ENCODE measurements at places on chromosomes 11 and 22. TPM values are rescaled to one million over a fixed set of nuclear protein-coding genes. Genes with fewer than 3 reads are reported as not detected.
A peak's percentile ranks its signal among the peaks of the same experiment; 100 is the strongest.

DNA sequence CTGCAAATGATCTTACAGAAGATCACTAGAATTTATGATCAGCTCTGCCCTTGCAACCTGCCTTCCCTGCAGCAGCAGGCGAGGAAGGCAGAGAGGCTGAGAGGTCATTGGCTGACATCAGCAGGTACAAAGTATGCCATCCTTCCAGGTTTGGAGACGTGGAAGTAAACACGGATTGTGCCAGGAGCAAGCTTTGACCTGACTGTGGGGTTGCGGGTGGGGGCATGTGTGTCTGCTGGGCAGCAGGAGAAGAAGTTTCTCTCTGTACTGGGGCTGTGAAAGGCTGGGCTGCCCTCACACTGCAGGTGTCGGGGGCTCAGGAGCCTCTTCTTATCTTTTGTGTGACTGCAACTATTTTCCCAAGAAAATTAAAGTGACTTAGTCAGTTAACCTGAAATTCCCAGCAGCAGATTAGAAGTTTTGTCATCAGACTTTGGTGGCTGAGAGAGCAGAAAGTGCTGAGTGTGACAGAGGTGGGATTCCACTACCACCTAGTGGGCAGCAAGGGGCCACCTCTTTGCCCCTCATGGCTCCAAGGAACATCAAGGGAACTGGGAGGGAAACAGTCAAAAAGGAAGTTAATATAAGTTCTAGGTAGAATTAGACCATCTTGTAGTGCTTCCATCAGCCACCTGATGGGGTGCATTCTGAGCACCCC is 565.9 kb downstream of the ETS1 start:
- DNase-seq = peak; percentile 27

DNA sequence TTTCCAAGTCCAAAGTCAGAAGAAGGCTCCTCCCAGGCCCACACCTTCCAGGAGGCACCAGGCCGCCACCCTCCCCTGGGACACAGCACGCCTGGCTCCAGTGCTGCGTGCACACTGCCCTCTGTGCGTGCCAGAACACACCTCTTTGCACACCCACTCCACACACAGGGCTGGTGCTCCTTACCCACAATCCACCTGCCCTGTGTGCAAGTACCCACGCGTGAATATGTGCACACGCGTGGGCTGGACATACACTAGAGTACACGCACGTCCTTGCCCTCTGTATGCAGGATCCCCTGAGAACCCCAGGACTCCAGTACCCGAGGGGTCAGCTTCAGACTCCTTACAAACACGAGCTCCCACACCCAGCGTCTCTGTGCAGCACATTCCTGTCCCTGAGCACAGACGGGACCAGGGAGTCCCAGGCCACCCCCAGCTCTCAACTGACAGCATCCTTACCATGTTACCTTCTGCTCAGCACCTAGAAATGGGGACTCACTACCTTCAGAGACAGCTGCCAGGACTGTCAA is 2.8 kb downstream of the DUSP8 start:
- DNase-seq = no peak

DNA sequence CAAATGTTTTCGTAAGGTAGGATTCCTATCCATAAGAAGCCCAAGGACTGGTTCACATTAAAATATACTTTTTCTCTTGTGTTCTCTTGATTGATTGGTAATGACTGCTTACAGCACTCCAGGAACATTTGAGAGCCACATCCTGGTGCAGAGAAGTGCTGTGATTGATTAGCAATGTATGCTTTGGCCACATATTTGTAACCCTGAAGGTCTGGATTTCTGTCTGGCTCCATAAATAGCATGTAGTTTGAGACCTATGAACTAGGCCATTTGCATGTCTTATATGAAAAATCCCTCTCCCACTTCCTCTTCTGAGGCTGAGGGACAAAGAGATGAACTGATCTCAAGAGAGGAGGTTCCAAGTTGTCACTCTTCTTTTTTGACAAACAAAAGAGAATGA is 49.3 kb upstream of the CD44 start:
- no peak for DNase-seq

DNA sequence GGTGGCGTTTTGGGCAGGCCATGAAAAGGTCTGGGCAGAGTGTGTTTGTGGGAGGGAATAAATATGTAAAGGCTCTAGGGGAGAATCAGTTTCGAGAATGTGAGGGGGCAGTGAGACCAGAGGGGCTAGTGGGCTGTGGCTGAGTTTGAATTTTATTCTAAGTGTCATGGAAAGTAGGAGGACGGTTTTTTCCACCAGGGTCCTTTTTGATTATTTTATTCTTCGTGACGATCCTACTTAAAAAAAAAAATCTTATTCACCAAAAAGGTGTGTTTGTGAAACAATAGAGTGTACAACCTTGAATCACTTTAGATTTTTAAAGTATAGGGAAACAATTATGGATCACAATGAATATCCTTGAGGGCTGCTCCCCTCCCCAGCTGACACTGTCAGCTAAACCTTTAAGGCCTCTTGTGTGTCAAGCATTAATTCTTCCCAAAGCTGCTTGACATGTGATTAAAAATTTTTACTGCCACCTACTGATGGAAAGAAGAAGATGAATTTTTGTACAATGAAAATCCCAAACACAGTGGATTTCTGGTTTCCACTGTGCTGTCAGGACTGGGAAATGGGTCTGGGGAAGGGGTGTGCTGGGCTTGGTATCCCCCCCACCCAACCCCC is 107.5 kb upstream of the OR4B1 start:
- no peak for DNase-seq

DNA sequence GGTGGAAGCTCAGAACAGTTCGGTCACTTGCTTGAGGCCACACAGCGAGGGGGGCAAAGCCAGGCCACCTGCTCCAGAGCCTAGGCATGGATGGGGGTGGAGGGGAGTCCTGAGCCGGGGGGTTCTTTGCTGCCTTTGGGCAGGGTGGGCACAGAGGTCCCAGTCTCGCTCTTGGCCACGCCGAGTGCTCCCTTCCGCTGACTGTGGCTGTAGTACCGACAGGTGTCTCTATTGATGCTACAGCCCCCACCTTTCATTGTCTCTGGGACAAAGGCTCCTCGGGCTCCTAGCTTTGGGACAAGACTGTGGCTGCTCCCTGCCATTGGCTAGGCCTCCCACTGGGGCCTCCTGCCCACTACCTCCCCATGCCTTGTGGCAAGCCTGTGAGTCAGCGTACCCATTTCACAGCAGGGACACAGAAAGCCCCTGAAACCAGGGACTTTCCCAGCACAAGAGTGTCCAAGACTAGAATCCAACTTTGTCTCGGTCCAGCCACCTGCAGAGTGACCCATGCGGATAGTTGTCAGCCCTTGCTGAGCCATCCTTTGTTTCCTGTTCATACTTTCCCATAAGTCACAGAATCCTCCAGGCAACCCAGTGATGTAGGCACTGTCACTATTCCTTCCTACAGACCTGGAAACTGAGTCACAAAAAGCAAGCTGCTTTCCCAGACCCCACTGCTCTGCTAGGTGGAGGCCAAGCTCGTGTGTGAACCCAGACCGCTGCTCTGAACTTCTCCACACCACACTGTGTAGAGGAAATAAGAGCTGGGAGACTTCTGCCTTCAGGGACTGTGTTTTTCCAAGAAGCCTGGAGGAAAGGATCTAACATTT is 17.2 kb downstream of the MYEOV start:
- DNase-seq = no peak

DNA sequence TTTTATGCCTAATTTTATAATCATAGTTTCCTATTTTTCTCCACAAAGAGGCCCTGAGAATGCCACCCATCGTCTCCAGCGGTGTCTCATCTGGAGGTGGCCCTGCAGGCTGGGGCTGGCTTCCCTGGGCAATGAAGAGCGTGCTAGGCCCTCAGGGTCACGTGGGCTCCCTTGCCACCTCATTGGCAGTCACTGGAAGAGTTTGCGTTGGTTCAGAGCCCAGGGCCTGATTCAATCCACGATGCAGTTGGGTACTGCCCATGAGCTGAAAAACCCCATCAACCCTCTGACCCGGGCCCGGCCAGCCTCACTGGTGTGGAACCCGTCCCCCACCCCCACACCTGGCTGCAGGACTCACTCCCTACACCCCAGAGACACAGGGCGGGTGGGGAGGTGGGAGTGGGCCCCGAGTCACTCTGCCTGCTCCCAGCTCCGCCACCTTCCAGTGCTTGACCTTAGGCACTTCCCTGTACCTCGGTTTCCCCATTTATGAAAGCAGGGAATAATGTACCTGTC is 43.4 kb upstream of the A4GALT start:
- DNase-seq = no peak

DNA sequence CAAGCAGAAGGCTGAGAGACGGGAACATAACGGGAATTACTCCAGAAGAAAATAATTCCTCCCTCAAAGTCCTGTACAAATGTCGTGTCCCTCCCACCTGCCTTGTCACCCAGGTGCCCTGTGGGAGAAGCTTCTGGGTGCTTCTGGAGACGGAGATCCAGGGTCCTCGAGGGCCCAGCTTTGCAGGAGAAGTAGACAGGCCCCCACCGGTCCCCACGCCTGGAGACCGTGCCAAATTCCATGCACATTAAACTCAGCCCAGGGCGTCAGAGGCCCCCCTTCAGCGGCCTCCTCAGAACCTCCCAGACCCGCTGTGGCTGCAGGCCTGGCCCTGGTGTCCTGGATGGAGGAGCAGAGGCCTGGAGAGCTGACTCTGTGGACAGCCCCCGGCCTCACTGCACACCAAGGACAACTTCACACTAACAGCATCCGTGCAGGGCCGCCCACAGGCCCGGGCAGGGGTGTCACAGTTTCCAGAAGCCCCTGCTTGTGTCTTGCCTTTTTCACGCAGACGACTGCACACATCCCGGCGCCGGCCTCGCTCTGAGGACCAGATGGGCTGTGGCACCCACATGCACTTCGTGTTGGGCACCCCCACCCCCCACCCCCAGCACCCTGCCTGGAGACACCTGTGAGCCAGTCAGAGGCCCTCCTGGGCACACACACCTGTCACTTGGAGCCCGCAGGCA is 734.3 kb downstream of the BRD1 start:
- no peak for DNase-seq

Gene SLC35C1
- total RNA-seq = 17.4 TPM

Gene HBB
- total RNA-seq = not detected

Gene TRIM29
- total RNA-seq = not detected
